Endothelial cell (in vitro differentiated cells): ENCODE measurements at places on chromosomes 13 and 19.
A peak's percentile ranks its signal among the peaks of the same experiment; 100 is the strongest.

- no peak for DNase-seq
Observed at GRCh38 chr19:3041761-3042620, 12.9 kb upstream of the TLE2 start.

GRCh38 chr13:78976696-78977095, 317.7 kb upstream of the OBI1 start:
- DNase-seq = no peak

DNA sequence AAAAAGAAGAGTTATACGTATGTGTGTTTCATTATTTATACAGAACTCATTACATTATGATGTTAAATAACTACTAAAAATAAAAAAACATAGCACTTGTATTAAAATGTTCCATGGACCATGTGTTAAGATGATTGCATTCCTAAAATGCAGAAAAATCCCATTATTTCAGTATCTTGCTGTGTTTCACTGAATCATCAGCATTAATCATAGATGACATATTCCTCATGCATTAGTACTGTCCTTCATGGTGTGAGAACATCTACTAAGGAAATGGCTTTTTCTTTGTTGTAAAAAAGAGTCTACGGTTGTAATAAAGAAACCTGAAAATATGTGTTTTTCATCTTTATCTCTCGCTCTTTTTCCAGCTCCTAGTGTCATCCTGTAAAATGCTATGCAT, 416.5 kb downstream of the FGF14 start:
- no peak for DNase-seq

DNA sequence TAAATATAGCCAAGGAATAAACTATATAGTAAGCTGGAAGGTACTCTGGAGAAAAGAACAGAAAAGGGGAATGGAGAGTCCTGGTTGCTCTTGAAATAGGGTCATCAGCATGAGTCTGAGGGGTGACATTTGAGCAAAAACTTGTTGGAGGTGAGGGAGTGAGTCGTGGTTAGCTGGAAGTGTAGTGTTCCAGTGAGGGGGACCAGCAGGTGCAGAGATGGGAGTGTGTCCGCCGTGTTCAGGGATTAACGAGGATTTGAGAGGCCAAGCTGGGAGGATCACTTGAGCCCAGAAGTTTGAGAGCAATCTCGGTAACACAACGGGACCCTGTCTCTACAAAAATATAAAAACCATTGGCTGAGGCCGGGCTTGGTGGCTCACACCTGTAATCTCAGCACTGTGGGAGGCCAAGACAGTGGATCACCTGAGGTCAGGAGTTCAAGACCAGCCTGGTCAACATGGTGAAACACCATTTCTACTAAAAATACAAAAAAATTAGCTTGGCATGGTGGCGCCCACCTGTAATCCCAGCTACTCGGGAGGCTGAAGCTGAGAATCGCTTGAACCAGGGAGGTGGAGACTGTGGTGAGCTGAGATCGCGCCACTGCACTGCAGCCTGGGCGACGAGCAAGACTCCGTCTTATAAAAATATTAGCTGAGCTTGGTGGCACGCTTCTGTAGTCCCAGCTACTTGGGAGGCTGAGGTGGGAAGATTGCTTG, 1.1 kb downstream of the SUPT5H start:
- DNase-seq = no peak

DNA sequence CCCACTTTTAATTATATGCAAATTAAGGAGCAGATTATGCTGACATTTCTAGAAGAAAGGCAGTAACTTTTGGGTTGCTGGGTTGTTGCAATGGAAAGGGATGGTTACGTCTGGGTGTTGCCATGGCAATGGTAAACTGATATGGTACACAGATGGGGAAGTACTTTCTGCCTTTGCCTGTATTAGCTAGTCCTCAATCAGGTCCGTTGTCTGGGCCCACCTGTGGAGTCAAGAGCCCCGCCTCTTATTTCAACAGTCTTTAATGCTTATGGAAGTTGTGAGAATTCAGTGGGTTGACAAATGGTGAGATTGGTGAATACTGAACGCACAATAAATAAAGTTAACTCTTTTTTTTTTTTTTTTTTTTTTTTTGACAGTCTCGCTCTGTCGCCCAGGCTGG, 30.6 kb upstream of the DPP9 start:
- no peak for DNase-seq

GRCh38 chr19:10896851-10897526, 25.6 kb downstream of the CARM1 start:
- no peak for DNase-seq

- no peak for DNase-seq
Observed at GRCh38 chr13:99861771-99862170, 109.8 kb downstream of the ZIC5 start.

DNA sequence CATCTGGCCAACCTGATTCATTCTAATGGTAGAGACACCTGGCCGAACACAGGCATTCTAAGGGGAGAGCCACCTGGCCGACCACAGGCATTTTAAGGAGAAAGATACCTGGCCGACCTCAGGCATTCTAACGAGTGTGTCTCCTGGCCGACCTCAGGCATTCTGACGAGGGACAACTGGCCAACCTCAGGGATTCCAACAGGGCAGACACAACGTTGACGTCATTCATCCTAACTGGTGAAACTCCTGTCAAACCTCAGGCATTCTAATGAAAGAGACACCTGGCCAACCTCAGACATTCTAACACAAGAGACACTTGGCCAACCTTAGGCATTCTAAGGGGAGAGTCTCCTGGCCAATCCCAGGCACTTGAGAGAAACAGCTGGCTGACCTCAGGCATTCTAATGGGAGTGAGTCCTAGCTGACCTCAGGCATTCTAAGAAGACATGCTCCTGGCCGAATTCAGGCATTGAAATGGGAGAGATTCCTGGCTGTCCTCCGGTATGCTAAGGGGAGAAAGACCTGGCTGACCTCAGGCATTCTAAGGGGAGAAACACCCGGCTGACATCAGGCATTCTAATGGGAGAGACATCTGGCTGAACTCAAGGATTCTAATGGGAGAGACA, 1352.5 kb downstream of the UQCRFS1 start:
- no peak for DNase-seq

- DNase-seq = no peak
Observed at GRCh38 chr13:83150616-83151307, 731.5 kb downstream of the SLITRK1 start.

- no peak for DNase-seq
Observed at GRCh38 chr13:43884222-43884621, 4.5 kb downstream of the LACC1 start.

DNA sequence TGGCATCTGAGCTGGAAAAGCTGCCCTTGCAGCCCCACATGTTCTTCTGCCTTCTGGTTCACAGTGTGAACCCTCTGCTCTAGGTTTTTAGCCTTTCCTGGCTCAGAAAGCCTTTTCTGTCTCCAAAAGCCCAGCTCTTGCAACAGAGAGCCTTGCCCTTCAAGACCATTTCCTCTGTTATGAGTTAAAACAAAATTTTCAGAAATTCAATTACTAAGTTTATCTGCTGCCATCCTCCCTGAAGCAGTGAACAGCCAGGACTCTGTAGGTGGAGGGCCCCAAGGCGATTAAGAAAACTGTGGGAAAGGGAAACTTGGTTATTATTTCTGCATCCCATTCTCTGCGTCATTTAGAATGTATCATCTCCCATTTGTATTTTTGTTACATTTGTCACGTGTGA, 18.8 kb downstream of the FAM124A start:
- no peak for DNase-seq

DNA sequence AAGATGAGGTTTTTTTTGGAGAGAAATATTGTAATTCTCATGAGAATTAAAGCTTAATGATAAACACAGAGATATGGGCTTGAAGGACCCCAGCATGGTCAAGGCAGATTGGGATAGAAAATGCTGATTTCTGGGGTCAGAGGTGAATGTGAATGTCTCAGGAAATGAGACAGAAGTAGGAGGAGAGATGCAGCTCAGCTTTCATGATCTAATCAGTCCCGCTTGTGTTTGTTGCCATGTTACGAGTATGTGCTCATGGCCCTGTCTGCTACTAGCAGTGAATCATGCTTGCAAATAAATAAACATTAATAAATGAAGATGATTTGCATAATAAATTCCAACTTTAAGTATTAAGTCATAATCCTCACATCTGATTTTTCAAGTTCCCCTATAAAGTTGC, 23.0 kb upstream of the NDFIP2 start:
- no peak for DNase-seq

DNA sequence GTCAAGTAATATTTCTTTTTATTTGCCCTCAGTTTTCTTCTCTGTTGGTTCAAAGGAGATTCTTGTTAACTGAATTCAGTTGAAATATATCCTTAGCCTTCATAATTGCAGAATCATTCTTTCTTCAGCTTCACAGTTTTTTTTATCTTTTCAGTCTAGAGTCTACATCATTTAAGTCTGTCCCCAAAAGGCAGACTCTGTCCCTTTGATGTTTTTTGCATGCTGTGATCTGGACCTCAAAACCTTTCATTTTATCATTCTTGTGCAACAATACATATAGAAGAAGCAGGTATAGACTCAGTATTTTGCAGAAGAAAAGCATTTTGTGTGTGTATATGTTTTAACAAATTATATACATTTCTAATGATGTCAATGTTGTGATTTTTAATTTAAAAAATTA, 734.8 kb upstream of the GPC6 start:
- no peak for DNase-seq

DNA sequence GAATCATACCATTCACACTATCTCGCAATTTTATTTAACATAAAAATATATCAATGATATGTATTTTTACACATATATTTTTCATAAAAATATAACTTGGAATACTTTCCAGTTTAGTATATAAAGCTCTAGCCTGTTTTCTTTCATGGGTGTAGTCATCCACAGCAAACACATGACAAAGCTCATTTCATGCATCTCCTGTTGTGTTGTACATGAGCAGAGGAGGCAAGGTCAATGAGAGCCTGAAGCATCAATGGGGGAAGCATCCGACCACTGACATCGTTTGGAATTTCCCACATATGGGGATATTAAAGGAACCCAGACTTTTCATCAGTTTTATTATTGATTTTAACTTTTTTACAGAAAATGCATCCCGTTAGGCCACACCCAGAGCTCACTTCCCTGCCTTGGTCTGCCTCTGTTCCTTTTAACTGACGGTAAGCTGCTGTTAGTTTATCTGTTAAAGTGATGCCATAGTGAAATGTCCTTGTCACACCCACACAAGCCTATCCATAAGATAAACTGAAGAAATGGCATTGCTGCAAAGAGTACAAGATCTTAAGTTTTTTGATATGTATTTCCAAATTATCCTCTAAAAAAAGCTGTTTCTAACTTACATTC, 44.0 kb downstream of the MIPEP start:
- DNase-seq = no peak

DNA sequence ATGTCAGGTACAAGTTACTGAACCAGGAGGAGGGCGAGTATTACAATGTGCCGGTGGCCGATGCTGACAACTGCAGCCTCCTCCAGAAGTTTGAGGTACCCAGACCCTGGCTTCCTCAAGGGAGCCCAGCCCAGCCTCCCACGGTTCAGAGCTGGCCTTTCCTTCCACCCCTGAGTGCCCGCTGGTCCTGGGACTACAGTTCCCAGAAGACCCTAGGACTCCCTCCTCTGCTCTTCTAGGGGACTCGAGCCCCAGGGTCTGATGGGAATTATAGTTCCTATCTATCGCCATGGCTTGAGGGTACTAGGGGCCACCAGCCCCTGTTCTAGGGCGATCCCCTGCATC, 11.0 kb downstream of the PRKCG start:
- DNase-seq = no peak

- peak; percentile 22 for DNase-seq
Observed at GRCh38 chr13:100828226-100828625, 153.6 kb upstream of the TMTC4 start.

DNA sequence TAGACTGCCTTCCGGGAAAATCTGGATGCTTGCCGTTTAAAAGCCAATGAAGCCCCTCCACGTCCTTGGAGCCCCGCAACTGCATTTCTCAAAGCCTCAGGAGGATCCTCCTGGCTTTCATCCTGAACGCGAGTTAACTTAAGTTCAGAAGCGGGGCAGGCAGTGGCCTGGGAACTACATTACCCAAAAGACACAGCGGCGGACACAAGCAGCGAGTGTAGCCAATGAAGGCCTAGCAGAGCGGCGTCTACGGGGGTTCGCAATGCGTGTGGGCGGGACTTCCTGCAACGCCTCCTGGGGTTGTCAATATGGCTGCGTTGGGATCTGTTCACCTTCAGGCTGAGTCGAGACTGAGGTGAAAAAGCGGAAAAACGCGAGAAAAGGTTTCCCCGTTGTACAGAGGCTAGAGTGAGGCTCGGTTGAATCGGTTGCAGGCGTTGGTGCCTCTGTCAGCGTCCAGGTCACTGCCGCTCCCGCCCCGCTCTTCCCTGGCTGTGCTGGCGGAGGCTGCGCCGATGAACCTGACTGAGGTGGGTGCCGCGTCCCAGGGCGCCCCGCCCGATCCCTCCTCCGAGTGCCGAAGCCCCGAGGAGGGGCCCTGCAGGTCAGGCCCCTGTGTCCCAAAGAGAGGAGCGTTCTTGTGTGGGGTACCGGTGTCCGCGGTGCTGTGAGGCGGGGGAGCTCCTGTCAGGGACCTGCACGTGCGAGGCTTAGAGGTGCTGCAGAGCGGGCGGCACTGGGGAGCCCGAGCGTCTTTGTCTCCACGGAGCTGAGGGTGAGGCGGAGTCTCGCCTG, at the start of gene ZNF17:
TSS of gene ZNF17 (plus strand) at position 285 of the 795 bp plus-strand sequence. CDS start 2,455 bp downstream, outside the sequence.
- DNase-seq = peak; percentile 86

GRCh38 chr19:15251749-15252397, 19.6 kb upstream of the EPHX3 start:
- peak; percentile 63 for DNase-seq

GRCh38 chr19:35318679-35319448, 10.1 kb upstream of the CD22 start:
- no peak for DNase-seq

DNA sequence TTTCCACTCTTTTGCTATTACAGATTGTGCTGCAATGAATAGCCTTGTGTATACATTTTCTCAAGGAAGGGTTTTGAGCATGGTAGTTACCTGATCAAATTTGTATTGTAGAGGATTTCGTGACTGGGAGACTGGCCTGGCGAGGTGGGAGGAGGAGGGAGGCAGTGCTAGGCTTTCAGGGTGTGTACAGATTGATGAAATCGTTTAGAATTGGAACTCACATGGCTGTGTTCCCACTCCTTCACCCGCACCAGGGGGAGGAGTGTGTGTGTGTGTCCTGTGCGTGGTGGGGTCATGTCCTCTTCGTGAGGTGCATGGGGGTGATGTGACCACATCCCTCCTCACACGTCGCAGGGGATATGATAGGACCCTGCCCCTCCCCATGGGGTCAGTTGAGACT, 8.3 kb downstream of the PGLYRP1 start:
- no peak for DNase-seq

DNA sequence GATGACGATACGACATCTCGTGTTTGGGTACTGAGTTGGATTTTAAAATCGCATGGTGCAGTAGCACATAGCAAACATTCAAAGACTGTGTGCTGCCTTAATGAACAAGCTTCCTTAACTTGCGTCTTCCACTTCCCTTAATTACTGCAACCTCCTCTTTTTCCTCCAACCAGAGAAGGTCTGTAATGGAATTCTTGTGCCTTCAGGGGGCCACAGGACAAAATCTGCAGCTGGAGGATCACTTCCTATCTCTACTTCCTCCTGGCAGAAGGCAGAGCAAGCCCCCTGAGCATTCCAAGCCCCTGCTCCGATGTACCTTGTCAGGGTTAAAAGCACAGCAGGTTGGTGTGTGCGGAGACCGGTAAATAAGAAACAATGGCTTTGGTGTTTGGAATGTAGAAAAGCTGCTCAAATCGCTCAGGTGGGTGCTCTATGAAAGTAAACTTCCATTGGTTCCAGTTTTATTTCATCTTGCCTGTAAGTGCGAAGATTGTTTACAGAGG, 151.3 kb upstream of the UQCRFS1 start:
- no peak for DNase-seq

GRCh38 chr13:43306372-43306771, 283.0 kb downstream of the DNAJC15 start:
- no peak for DNase-seq

GRCh38 chr13:52810526-52810925, 37.9 kb downstream of the PCDH8 start:
- DNase-seq = no peak

GRCh38 chr13:109156181-109156935, 526.9 kb downstream of the MYO16 start:
- no peak for DNase-seq
